ENCODE measurements at places on chromosomes 7 and 10.

DNA sequence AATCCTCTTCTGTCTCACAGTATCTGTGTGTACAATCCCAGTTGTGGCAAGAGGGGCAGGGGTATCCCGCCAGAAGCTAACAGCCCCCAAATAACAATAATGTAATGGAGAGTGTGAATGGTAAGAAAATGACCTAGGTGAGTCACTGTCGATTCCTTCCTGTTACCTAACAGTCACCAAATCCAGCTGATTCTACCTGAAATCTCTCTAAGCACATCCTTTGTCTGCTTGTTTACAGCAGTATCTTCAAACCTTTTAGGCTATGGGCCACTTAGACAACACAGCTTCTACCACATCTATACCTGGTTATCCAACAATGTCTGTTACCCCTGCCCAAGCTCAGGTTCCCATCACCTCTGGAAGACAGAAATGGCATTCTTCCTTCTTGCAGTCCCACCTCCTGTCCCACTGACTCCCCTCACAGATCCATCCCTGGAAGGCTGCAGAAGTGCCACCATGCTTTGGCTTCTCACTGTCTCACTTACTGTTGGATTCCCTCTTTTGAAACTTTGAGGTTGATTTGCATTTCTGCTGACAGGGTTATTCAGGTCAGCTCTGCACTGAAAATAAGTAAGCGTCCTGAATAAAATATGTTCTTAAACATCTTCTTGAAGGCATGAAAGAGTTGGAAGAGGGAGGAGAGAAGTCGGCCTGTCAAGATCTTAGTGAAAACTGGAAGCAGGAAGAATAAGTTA, 13.1 kb downstream of the PIP4K2A start:
- DNase-seq, result no peak

DNA sequence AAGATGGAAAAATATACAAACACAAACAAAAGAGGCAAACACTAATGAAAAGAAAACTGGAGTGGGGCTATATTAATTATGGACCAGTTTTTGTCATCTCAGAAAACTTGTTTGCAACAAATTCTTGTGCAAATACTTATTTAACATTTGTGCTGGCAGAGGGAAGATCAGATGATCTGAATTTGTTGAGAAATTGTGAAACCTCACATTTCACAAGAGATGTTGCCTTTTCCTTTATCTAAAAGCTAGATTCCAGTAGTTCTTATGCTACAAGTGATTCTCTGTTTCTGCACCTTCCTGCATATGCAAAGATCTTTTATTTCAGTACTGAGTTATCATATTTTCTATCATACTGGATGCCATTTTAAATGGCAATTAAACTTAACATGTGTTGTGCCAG, 320.7 kb downstream of the SUGCT start:
- DNase-seq, result no peak

GRCh38 chr10:124032971-124033886, 60.2 kb downstream of the CHST15 start:
- no peak for DNase-seq

- DNase-seq, result no peak
Measured at GRCh38 chr7:100176096-100177044, 811 bp downstream of the GPC2 start.

DNA sequence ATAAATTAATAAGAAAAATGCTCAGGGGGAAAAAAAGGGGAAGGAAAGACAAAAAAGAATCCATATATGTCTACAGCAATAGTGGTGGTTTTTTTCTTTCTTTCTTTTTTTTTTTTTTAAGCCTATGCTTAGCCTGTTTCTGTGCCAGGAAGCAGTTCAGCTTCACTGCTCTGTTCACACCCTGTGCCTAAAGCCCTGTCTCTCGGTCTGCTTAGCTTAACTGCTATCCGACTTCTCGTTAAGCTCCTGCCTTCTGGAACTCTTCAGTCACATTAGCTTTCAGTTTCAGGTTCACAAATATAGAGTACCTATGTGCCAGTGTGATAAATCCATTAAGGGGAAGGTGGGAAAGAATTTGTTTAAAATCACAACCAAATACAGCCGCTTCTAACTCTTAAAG, 26.5 kb upstream of the NRG3 start:
- no peak for DNase-seq

- no peak for DNase-seq
Measured at GRCh38 chr10:58909881-58910280, 266.6 kb upstream of the PHYHIPL start.

DNA sequence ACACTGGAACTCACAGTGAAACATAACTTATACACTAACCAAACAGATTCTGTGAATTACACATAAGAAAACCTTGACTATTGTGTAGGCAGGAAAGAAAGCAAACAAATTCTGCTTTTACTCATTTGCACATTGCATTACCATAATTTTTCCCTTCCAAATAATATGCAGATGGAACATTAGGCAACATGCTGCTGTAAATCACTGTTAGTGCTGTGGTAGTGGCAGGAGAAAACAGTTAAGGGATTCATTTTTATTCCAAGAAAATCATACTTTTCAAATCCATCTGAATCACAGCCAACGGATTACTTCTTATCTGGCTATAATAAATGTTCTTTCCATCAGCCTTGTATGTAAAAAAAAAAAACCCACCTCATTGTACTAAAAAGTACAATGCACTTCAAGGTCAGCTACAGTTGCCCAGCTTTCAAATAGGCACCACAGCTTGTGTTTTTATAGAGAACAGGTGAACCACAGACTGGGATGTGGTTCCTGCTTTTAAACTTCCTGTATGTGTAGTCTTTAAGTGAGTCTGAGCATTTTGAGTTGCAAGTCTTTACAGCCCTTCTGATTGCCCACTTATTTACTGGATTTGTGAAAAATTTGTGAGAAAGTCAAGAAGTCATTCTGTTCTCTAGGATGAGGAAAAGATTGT, 590.0 kb upstream of the SEMA3D start:
- DNase-seq, result no peak
